ENCODE measurements at places on chromosomes 13 and 19. TPM values are rescaled to one million over a fixed set of nuclear protein-coding genes. Genes with fewer than 3 reads are reported as not detected.

DNA sequence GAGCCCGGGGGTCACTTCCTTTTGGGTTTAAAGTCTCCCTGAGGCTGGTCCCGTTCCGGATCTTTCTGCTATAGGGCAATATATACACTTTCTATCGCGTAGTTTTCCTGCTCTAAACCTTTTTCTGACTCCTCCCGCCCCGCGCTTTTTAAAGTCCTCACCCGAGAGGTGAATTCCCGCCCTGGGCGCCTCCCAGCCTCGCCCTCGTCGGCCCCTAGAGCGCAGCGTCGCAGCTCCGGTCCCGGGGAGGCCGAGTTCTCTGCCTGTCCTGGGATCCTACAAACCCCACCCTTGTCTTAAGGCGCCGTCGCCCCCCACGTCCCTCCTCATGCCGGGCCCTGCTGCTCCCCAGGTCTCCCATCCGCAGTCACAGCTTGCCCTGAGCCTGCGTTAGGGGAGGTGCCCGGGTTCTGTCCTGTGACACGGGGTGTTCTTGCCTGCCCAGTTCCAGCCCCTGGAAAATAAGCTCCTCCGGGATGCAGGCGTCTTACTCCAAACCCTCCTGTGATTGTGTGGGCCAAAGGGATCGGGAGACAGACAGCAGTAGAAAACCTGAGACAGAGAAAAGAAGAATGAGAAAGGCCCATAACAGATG, 491 bp downstream of the ZNF525 start:
- DNase-seq, result no peak

The ZNF296 gene
- 5.9 TPM for total RNA-seq

DNA sequence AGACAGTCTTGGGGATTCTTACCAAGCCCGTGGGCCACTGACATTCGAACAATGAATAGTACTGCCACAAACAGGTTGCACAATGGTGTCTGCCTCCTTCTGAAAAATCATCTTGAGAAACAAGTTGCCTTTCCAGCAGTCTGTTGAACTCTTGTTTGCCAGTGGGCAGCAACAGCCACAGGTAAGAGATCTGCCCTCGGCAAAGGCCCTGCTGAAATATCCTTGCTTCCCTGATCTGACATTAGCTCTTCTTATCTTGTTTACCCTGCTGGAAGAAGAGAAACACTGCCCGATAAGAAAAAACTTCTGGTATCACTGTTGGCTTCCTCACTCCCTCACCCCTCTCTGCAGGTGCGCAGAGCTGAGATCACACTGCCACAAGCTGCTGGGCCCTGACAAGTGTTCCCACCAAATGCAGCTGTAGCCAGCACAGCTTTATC, 2.0 kb downstream of the DOCK9 start:
- DNase-seq, result no peak

- no peak for DNase-seq
These were observed 3.7 kb downstream of the SYNGR4 start for GRCh38 chr19:48367855-48368254.

DNA sequence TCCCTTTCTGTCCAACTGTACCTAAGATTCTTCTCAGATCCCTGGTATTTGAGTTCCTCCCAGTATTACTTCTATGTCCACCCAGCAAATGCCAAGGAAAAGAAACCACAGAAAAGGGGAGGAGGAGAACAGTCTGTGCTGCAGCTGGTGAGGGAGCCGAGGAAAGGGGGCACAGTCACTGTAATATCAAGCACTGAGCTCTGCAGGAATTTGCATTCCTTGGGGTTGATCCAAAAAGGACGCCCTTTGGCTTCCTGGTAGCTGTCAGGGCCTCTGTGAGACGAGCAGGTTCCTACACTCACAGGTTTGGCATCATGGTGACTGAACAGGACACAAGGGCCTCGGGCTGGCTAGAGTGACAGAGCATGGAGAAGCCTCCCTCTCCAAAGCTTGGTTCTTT, 273.4 kb downstream of the NHLRC3 start:
- DNase-seq, result no peak

DNA sequence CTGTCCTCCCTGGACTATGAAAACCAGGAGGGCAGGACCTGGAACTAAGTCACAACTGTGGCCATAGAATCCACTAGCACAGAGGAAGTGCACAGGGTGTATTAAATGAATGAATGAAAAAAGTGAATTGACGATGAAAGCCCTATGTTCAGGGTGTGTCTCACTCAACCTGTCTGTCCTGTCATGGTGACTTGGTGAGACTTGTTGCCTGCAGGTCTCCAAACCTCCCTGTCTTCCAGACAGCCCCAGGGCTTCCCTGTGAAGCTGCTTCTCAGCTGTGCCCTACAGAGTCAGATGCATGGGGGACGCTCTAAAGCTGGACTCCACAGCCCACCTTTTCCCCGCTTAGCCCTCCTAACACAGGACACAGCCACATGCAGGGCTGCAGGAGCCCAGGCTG, 4.8 kb upstream of the IGFL1 start:
- no peak for DNase-seq

GRCh38 chr13:33678906-33679657, 138.9 kb upstream of the RFC3 start:
- peak; percentile 82 for DNase-seq

The LRP3 gene
- total RNA-seq, result not detected

The GPC6 gene
- total RNA-seq, result not detected

DNA sequence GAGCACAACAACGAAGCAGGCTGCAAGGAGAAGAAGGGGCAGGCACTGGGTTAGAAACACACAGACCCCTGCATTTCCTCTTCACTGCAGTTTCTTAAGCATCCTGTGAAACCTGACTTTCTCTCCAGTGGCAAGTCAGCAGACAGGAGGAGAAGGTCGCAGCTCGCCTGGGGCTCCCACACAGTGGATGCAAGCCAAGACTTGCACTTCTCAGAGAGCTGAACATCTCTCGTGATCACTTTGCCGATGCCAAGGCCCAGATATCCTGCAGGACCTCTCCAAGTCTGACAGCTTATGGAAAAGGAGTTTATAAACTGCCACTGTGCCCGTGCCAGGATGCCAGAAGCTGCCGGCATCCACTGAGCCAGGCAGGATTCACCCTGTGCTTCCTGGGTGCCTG, 18.4 kb downstream of the TMEM272 start:
- no peak for DNase-seq

The MICOS13 gene
- 38.7 TPM for total RNA-seq

GRCh38 chr13:29993716-29994488, 143.5 kb upstream of the UBL3 start:
- DNase-seq, result no peak

GRCh38 chr13:29471551-29471950, 123.9 kb downstream of the SLC7A1 start:
- DNase-seq, result no peak

DNA sequence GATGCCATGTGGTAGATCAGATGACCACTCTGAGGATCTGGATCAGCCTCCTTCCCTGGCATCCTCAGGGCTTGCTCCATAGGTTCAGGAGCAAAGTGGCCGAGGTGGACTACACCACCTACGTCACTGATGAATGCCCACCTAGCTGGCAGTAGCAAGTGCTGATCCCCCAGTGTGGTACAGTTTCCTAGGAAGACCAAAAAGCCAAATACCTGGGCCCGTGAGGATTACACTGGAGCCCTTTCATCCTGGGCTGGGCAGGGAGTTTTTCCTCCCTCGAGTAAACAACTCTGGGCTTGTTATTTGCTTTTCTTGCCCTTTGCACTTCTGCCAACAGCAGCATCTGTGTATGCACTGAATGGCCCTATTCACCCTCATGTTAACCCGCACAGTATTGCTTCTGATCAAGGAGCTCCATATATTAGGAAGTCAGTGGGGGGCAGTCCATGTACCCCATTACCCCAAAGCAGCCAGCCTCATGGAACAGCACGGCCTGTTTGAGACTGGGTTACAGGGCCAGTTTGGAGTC, 3.3 kb upstream of the MYADM start:
- no peak for DNase-seq

DNA sequence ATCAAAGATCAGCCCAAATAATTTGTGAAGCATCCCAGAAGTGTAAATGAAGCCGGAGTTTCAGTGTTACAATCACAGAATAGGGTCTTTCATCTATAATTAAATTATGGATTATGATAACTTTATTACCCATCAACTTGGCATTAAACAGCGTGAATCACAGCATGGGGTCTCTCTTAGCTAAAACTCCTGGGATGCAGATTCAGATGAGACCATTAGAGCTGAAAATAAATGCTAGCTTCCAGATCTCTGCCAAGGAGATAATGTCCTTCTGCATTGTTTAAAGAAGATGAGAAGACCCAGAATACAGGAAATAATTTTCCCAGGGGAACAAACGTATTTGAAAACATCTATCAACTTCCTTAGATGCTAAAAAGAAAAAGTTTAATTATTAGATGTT, 546.0 kb upstream of the PCDH9 start:
- no peak for DNase-seq

DNA sequence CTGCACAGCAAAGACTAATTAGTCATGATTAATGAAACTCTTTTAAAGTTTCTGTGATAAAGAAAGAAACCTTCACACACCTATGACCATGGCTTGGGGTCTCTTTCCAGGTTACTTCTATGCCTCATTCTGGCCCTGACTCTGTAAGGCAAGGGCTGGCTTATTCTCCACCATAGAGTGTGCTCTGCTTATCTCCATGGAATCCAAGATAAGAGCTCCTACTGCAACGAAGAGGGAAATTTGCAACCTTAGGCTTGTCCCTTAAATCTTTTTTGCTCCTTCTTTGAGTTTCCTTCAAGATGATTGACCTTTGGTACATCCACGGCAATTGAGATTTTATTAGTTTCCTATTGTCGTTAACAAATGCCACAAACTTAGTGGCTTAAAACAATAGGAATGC, 239.9 kb downstream of the SPRY2 start:
- DNase-seq, result no peak

- peak; percentile 51 for DNase-seq
These were observed 1.0 kb upstream of the ETFB start for GRCh38 chr19:51367255-51367564.

The F2RL3 gene
- 0.13 TPM for total RNA-seq

The GPR12 gene
- not detected for total RNA-seq

DNA sequence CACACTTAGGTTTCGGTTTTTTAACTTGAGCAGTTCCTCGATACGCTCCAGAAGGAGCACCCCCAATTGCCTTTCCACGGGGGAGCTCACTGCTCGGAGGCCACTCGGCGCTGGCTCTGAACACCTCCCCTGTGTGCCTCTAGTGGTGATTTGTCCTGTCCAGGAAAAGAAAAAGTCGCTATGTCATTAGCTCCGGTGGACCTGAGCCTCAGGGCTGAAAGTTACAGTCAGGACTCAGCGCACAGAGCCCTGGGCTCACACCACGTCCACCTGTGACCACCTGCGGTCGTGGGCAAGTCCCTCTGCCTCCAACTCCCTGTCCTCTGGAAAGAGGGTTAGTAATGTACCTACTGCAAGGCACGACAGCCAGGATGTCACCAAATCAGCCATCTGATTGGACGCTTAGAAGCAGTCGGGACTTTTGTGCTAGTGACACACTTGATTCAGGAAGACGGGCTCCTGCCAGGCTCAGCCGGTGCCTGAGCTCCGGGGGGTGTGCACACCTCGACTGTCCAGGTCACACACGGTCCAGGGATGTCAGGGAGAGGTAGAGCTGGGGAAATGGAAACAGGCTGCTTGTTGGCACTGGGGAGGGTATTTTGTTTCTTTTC, 3.9 kb upstream of the TMPRSS9 start:
- DNase-seq, result no peak

DNA sequence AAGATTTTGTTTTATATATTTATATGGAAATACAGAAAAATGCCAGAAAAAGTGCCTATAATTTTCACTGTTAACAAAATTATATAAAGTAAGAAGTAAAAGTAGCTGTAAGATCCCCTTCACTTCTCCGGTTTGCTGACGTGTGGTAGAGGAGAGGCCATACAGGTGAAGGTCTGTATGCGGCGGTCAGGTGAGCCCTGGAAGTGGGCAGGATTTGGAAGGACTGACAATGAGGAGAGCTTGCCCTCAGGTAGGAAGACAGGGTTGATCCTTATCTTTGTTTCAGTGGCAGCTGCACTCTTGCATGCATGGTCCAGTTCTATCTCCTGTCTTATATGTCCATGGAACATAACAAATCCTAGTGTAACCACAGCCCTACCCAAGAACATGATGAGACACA, 16.9 kb upstream of the TFDP1 start:
- DNase-seq, result no peak

- DNase-seq, result no peak
These were observed 135.5 kb upstream of the EDNRB start for GRCh38 chr13:78054157-78054556.

GRCh38 chr19:2333027-2333806, 4.7 kb downstream of the SPPL2B start:
- no peak for DNase-seq

GRCh38 chr13:83666141-83666540, 216.1 kb downstream of the SLITRK1 start:
- no peak for DNase-seq
